Ureter (tissue), 1 donor: ENCODE measurements at places on chromosomes 7 and 10. TPM values are rescaled to one million over a fixed set of nuclear protein-coding genes. Genes with fewer than 3 reads are reported as not detected.
A peak's percentile ranks its signal among the peaks of the same experiment; 100 is the strongest.

DNA sequence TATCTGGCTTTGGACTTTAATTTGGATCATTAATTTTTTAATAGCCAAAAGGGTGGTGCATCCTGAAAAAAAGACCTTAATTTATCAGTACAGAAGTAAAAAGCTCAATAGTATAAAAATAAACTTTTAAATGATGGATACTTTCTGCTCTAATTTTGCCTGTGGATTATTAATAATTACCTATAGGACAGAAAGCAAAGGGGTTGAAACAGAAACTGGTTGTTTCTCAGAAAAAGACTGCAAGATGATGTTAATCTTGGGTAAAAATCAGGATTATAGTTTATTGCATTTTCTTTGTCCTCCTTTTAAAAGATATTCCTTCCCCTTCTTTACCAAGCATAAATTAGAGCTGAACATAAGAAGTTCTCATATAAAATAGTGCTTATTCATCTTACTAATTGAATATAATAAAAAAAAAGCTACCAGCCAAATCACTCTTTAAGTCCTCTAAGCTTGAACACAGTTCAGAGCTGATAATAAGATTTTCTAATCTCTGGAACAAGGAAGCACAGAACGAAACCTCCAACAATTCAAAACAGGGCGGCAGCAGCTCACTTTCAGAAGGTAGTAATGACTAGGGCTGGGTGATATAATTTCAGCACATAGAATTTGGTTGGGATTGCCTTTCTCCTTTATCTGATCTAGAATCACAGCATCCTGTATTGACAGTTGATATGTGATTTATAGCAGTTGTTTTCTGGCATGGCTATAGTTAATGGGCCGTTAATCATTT is 8.1 kb upstream of the GPR85 start:
- no peak for DNase-seq

MRPS33 gene
- total RNA-seq: 63.8 TPM

- DNase-seq: no peak
These were observed 217.9 kb downstream of the ADARB2 start for GRCh38 chr10:1519391-1519790.

ZKSCAN1 gene
- 105 TPM for total RNA-seq

DNA sequence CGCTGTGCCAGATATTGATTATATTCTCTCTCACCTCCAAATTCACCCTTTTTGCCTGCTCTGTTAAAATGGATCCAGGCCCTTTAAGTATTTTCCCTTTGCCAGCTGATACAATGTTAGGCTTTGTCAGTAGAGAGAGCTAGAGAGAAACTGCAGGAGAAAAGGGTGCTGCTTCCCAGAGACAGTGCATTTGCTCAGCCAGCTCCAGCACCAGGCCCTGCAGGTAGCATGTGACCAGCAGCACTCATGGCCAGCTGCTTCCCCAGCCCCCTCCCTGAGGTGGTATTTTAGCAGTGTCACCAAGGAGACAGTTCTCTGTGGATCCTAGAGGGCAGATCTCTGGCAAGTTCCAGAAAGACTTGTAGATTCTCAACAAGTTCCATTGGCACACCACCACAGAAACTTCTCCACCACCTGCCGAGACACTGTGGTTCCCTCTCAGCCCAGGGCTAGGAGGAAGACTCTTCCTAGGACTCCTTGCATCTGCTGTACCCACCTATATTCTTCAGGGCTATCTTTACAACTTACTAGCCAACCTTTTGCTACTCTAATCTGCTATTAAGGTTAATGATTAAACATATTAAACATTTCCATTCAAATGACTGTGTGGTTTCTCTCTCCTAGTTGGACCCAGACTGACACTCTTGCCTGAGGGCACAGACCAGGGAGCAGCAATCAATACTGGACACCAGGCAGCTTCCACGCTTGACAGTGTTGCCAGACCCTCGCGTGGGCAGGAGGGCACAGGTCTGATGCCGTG is 35.6 kb upstream of the ADAM12 start:
- no peak for DNase-seq

HECW1 gene
- total RNA-seq: 1.3 TPM

DNA sequence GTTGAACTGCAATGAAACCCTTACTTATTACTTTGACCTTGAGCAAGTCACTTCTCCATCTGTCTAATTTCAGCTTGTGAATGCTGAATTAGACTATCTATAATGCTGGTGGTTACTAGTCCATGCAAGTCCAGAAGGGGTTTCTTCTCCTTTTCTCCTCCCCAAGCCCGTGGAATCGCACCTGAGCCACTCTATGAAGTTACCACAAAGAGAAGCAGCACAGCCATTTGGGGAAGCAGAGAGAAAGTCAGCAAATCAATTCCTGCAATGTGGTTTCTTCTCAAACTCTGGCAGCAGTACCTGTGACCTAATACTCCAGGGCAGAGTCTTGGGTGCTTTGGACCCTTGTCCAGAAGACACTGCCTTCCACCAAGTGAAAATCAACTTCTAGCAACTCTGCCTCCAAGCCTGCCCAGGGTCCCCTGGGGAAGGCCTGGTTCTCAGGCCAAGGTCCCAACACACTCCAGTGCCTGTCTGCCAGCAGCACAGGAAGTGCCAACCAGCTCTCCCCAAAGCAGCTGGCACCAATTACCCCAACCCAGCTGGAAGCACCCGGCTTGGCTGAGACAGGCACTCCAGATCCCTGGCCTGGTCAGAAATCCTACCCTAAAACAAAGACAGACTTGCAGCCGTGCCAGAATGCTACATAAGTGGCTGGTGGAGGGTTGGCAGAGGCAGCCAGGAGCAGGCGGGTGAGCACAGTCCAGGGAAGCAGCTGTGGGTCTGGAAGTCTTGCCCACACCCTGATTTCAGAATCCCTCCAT is 200.3 kb downstream of the LSM5 start:
- DNase-seq: no peak

DNA sequence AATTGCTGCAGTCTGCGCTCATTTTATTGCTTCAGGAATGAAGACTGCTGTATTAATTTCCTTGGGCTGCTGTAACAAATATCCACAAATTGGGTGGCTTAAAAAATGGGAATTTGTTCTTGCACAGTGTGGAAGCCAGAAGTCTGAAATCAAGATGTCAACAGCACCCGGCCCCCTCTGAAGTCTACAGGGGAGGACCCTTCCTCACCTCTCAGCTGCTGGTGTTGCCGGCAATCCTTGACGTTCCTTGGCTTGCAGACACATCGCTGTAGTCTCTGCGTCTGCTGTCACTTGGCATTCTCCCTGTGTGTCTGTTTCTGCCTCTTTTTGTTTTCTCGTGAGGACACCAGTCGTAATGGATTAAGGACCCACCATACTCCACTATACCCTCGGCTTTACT is 166.2 kb downstream of the PTPN20 start:
- DNase-seq: peak; percentile 22

TSPAN15 gene
- total RNA-seq: 156 TPM

DNA sequence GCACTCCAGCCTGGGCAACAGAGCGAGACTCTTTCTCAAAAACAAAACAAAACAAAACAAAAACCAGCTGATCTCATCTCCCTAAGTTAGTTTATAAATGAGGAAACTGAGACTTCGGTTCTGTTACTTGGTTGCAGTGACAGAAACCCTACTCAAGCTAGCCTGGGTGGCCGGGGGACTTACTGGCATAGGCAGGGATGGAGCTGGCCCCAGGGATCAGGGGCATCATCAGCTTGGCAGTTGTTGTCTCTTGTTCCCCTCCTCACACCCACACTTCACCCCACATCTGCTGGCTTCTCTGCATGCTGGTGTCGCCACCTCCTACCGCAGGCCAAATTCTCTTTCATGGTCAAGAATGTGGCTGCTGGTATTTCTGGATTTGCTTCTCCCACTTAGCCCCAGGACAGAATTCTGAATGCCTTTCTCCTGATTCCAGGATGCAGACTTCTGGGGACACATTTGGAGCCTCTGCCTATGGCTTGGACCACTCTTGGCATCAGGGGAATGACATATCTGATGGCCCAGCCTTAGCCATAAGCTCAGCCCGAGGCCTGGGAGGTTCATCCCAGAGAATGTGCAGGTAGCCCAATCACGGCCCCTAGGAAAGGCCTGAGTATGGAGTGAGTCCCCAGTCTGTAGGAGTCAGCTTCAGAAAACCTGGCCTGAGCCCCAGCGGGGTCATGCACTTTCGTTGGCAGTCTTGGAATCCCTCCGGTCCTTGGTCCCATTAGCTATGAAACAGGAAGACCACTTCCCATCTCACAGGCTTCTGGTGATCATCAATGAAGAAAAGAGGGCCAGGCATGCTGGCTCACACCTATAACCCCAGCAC is 41.6 kb upstream of the CTBP2 start:
- no peak for DNase-seq

GRCh38 chr7:47102331-47102841 is 479.5 kb downstream of the TNS3 start:
- DNase-seq: no peak

- no peak for DNase-seq
These were observed 7.1 kb downstream of the CLCN1 start for GRCh38 chr7:143322760-143323633.

GRCh38 chr10:80122110-80122710 is 10.3 kb upstream of the PLAC9 start:
- no peak for DNase-seq

- no peak for DNase-seq
These were observed 251.4 kb upstream of the KLF14 start for GRCh38 chr7:130985361-130985760.
